ENCODE measurements at places on chromosomes 12 and 14.

GRCh38 chr12:65302891-65303290 is 24.4 kb downstream of the MSRB3 start:
- DNase-seq: no peak

DNA sequence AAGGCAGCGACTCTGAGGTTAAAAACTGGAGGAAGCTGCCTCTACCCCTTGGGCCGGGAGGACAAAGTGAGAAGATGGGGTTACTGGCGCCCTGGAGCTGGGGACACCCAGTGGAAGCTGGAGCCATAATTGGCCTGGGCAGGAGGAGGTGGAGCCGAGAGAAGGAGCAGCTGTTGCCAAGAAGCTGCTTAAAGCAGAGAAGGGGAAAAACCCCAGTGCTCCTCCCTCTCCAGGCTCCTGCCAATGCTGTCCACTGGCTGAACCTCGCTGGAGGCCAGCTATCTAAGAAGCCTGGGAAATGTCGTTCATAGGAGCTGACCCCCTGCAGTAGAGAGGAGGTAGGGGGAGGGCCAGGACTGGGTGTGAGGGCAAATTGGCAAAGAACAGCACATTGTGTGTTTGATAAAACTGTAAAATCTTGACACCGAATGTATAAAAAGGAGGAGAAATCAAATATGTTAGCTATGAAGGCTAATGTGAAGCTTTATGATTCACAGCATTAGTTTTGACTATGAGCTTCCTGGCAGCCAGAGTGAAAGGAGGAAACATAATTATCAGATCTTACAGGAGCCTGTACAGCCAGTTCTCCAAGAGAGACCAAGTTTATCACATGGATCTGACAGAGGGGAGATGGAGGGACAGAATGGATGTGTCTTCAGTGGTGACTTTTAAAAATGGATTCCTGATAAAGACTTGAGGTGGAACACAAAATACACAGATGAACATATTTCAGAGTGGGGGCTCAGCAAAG is 9.5 kb downstream of the HHIPL1 start:
- DNase-seq: peak; percentile 30

GRCh38 chr12:3958534-3958933 is 85.3 kb upstream of the PARP11 start:
- DNase-seq: no peak

GRCh38 chr12:54145844-54146243 is 42.9 kb downstream of the SMUG1 start:
- no peak for DNase-seq

- DNase-seq: no peak
These were observed 19.1 kb upstream of the ACVR1B start for GRCh38 chr12:51932218-51933076.

- no peak for DNase-seq
These were observed 55.0 kb upstream of the PSMC1 start for GRCh38 chr14:90201344-90201743.

DNA sequence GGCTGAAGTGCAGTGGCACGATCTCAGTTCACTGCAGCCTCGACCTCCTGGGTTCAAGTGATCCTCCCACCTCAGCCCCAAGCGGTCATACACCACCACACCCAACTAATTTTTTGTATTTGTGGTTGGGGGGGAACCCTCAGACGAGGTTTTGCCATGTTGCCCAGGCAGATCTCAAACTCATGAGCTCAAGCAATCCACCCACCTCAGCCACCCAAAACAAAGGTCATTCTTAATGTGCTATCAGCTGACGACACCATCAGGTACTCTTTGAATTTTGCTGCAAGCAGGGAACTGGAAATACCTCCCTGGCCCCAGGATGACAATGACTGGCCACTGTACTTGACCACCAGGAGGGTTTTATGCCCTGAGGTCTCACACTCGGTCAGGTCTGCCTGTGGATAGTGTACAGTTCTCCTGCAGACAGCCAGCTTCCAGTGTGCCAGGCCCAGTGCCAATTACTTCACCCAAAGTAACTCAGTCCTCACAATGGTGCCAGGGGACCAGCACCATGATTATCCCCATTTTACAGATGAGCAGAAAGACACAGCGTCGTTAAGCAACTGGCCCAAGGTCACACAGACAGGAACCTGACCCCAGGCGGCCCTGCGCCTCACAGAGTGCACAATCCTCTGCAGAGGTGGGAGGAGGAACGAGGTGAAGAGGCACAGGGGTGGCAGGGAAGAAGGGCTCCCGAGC is 42.9 kb downstream of the ITPK1 start:
- no peak for DNase-seq

- DNase-seq: peak; percentile 15
These were observed 24.0 kb downstream of the FGF6 start for GRCh38 chr12:4421590-4422031.

GRCh38 chr12:44078273-44078672 is 242.4 kb downstream of the TMEM117 start:
- no peak for DNase-seq

GRCh38 chr14:49512571-49512970 is 73.6 kb downstream of the RPS29 start:
- DNase-seq: no peak

- DNase-seq: no peak
These were observed 88.3 kb downstream of the IRF2BPL start for GRCh38 chr14:76940021-76940760.

GRCh38 chr12:51889216-51890132 is 1.6 kb downstream of the ANKRD33 start:
- no peak for DNase-seq

DNA sequence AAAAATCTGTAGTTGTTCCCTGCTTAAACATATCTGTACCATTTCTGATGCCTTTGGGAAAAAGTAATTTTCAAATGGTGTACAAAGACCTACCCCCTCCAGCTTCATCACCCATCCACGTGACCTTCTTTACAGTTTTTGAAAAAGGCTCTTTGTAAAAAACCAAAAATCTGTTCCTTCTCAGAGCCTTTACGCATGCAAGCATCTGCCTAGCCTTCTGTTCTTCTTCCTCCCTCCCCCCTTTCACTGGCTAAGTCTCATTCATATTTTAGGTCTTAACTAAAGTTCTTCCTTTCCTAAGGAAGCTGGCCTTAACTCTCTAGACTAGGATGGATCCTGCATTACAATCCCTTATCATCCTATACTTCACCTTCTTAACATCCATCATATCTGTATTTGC is 10.4 kb downstream of the CAPRIN2 start:
- no peak for DNase-seq

Measured in globus pallidus (tissue), 1 donor.